Activated CD4-positive, alpha-beta T cell treated with anti-CD3 and anti-CD28 coated beads, Interleukin-2, amount 10 ng/mL, durations not matched to agents 24 days and 14 days (primary cell): ENCODE measurements at places on chromosomes 12 and 14. TPM values are rescaled to one million over a fixed set of nuclear protein-coding genes. Genes with fewer than 3 reads are reported as not detected.
A peak's percentile ranks its signal among the peaks of the same experiment; 100 is the strongest.

Gene OR6C6
- total RNA-seq, result not detected in 2 replicates

- no peak overlapping the region for H3K27ac ChIP-seq
- peaks cover 21% of the 10 kb centered on the region for H3K4me1 ChIP-seq
- DNase-seq, result no peak
Observed at GRCh38 chr14:93086441-93087055, 29.2 kb downstream of the ITPK1 start.

Gene RASSF9
- total RNA-seq, result not detected in 2 replicates

- DNase-seq, result no peak
- no peaks in the 10 kb centered on the region for H3K36me3 ChIP-seq
- H3K27ac ChIP-seq, result no peak overlapping the region
- H3K4me3 ChIP-seq, result no peak overlapping the region
- H3K4me1 ChIP-seq, result peaks cover 10% of the 10 kb centered on the region
Observed at GRCh38 chr14:34081576-34082136, 130.8 kb upstream of the EGLN3 start.

DNA sequence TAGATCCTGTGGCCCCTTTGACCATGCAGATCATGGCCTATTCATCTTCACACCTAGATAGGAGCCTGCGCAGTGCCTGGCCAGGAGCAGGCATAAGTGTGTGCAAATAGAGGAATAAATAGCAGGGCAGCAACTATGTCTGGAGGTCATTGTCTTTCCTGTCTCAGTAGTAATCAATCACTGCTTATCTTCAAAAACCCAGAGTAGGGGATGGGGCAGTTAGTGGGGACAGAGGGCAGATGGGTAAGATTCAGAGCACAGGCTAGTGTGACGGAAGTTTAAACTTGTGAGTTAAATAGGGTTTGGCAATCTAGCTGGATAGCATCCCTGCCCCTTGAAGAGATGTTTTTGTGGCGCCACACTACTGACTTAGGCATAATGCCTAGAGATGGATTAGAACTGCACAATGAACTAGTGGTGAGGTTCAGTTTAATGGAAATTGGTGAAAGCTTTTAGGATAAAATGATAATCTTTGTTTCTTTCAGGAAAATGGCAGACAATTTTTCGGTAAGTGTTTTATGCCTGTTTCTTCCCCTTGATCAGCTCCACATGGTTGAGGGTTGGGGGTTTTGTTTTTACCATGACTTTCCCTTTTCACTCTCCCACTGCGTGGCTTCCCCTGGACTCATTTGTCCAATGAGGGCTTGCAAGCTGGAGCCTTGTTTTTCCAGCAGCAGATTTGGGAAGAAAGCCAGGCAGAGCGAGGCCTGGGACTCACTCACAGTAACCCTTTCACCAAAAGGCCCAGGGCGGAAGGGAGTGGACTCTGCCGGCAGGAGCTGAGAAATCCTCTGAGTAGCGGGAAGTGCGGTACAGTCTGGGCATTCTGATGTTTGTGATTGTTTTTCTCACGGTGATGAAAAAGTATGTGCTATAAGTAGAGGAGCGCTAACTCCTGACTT lies 8.1 kb downstream of the LGALS3 start:
- H3K4me3 ChIP-seq, result no peak overlapping the region
- H3K27ac ChIP-seq, result no peak overlapping the region
- H3K36me3 ChIP-seq, result peaks cover 35% of the 10 kb centered on the region

Gene ARID4A
- total RNA-seq, result 18.7 and 20.3 TPM in 2 replicates

Gene SERPINA9
- total RNA-seq, result not detected in 2 replicates

DNA sequence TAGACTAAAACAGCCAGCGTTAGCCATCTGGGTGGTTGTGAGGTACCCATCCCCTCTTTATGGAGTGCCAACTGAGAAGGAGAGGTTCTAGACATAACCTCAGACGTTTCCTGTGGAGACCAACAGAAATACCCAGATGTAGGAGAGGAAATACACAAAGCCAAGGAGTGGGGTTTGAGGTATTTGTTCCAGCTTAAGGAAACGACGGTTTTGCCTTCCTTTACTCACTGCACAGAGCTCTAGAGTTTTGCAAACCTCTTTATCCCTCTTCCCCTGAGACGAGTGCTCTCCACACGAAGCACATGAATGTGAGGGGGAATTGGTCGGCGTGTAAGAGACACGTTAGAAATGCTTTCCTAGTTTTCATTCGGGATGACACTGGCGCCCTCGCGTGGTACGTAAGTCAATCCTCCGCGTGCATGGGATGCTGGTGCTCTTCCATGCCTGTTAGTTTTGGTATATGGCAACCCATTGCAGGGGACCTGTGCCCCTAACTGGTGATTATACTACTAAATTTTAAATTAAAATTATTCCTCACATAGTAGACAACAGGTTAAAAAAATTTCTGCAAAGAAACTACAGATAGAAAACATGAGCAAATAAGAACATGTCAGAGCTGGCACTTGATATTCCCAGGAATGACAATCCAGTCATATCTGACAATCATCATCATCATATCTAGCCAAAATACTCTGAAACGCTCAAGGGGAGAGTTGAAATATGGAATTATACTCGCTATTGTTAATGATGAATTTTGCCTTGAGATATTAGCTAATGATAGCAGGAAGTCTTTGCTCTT lies 121.7 kb downstream of the PPM1H start:
- H3K27me3 ChIP-seq, result peaks cover 19% of the 10 kb centered on the region
- H3K36me3 ChIP-seq, result no peaks in the 10 kb centered on the region
- peak; percentile 75 for DNase-seq
- peaks cover 13% of the 10 kb centered on the region for H3K4me1 ChIP-seq
- H3K4me3 ChIP-seq, result peak overlapping the region; percentile 33
- no peak overlapping the region for H3K27ac ChIP-seq

DNA sequence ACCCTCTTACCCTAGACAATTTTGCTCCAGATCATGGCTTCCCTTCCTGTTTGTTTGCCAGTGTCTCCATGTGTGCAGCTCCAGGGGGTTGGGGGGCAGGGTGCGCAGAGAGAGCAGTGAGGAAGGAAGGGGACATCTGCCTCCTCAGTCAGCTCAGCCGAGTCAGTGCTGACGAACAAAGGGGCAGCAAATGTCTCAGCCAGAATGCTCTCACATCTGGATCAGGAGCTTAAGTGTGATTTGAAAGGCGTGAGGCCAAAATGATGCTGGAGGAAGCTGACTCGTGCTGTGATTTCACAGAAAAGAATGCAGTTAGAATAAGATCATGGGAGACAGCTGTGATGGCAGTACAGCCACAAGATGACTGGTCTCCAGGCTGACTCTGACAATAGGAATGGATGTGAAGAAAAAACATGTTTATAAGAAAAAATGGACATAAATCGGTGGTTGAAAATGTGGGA lies 27.1 kb upstream of the CDK17 start:
- H3K27ac ChIP-seq, result peak overlapping the region; percentile 80
- H3K4me3 ChIP-seq, result peak overlapping the region; percentile 63
- no peaks in the 10 kb centered on the region for H3K27me3 ChIP-seq
- peak; percentile 68 for DNase-seq

Gene PLD4
- 0.07 and 0.21 TPM in 2 replicates for total RNA-seq
